Suppressor macrophage treated with lipopolysaccharide for 4 hours (primary cell): ENCODE measurements at places on chromosomes 11 and 22.

- no peak for DNase-seq
These were observed at the start of gene NXPE1 for GRCh38 chr11:114559425-114560310. NXPE1 (minus strand) TSS chr11:114559881; CDS start chr11:114551201, 8,680 bp downstream.

DNA sequence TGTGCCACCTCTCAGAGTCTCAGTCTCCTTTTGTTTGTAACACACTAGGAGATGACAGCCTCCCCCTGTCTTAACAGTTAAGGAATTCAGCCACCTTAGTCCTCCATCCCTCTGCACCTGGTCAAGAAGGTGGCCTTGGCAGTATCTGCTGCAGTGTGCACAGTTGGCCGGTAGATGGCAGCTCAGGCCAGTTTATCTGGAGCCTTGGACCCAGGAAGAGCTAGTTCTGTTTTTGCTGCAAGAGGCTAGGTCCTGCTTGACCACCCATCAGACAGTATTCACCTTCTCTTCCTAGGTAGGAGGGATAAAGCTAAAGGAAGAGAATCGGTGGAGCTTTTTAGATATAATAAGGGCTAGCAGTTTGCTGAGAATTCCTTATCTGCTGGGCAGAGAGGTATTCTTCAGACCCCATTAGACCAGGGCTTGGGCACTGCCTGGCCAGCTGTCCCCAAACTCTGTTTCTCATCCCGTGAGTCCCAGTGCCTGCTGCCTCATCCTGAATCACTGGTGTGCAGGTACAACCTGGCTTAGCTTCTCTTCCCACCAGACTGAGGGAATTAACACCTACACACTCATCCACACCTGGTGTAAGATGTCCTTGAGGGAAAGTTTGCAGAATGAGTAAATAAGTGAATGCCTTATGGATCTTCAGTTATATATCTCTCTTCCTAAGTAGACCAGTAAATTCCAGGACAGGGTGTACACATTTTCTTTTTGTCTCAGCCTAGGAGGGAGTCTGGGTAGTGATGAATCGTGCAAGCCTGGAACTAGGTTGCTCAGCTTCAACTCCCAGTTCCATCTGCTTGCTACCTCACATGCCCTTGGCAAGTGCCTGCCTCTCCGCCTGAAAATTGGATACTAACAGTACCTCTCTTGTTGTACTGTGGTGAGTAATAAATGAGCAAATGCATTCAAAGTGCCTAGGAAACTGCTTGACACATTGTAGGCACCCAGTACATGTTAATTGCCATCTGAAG lies 70.8 kb upstream of the NARS2 start:
- peak; percentile 71 for DNase-seq

DNA sequence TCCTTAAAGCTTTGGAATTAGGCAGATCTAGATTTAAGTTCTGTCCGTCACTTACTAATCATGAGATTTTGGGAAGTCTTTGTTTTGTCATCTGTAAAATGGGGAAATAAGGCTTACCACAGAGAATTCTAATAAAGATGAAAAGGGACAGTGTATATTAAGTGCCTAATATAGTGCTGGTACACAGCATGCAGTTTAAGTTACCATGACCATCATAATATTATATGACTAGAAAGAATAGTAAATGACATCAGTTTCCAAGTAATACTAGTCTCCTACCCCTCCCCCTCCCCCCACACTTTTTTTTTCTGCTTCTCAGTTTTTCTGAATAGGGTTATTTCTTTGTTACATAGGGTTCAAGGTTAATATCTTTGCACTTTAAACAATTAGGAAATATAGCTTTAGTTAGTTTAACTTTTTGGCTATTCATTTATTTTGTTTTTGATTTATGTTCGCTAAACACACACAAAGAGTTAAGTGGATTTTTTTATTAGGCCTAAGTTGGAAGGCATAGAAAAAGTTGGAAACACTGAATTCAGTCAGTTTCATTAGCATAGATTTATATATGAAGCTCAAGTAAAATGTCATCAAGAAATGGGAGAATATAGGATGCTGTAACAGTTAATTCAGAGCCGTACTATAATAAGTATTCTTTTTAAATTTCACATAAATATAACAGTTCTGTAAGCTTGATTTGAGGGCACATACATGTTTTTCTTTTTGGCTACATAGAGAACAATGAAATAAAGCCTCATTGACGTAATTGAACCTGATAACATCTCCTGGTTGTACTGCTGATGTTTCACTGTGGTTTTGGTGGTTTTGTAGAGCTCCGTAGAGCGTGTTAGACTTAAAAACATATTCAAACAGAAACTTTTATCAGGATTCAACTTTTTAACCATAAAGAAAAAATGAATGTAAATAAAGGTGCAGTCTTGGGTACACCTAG lies 121.2 kb downstream of the PDE3B start:
- DNase-seq, result peak; percentile 7

DNA sequence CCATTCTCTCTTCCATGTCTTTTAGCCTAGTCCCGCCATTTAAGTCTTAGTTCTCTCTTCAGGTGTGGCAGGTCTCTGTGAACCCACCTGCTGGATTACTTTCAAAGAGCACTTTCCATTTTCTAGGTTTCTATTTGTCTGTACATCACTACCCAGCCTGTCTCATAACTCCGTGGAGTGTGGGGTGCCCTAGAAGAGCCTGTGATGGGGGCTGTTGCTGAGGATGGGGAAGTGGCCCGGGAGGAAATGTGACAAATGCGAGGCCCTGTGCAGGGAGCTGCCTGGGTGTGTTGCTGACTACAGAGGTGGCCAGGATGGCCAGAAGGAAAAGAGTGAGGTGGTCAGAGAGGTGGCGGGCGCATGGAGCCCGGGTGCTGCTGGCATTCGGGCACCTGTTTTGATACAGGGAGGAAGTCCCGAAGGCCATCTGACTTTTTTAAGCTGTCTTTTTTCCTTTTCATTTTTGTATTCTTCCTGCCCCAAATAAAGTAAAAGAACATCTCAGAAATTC lies 10.7 kb downstream of the DGCR8 start:
- no peak for DNase-seq

DNA sequence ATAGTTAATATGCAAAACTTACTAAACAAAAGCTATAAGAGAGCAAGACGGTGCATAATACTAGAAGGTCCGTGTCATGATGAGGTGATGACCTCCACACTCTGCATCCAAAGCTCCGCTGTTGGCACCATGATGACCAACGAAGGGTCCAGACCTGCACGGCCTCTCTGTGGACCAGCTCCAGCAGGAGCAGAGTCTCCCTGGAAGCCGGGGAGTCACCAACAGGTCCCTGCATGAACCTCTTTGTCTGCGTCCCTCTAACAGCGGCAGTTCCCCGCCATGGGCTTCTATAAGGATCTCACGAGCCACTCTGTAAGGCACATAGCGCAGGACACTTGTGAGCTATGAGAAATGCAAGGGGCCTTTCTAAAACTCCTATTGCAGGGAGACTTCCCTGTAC lies 517.3 kb downstream of the BRD1 start:
- DNase-seq, result no peak

DNA sequence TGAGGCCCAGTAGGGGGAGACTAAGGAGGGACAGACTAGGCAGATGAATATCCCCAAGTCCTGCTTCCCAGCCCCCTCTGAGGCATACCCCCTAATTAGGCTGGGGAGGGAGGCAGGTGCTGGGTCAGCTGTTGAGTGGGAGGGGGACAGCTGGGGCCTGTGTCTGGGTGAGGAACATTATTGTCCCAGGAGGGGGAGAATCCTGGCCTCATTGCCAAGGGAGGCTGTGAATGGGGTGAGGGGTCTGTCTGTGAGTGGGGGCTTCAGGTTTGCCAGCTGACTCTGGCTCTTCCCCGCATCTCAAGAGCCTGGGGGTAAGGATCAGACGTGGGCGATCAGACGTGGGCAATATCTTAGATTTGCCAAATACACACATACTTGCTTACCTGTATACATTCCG lies 2.1 kb downstream of the INPPL1 start:
- no peak for DNase-seq

DNA sequence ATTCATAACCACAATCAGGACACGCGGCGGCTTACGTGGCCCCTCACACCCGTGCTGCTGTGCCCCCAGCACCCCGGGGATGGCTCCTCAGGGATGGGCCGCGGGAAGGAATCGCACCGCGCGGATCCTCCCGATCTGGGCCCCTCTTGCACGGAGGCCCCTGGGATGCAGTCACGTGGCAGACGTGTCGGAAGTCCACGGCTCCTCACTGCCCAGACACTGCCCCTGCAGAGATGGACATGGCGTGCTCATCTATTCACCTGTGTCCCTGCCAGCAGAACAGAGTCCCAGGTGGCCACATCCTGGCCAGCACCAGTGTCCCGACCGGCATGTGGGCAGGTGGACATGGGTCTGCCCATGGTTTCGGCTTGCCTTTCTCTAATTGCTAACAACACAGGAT lies 12.8 kb downstream of the MOB2 start:
- no peak for DNase-seq

DNA sequence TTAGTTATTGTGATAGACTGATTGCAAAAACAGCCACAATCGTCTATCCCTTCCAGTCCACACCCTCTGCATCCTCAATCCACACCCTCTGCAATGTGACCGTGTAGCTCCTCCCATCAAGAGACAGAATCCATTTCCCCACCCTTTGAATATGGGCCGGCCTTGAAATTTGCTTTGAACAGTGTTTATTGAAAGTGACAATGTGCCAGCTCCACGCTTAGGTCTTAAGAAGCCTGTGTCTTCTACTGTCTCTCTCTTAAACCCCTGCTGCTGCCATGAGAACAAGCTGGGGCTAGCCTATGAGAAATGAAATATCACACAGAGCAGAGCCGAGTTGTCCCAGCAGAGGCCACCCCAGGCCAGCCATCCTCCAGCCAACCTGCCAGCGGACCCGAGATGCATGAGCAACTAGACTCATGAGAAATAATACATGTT lies 22.3 kb upstream of the MICAL2 start:
- peak; percentile 19 for DNase-seq

DNA sequence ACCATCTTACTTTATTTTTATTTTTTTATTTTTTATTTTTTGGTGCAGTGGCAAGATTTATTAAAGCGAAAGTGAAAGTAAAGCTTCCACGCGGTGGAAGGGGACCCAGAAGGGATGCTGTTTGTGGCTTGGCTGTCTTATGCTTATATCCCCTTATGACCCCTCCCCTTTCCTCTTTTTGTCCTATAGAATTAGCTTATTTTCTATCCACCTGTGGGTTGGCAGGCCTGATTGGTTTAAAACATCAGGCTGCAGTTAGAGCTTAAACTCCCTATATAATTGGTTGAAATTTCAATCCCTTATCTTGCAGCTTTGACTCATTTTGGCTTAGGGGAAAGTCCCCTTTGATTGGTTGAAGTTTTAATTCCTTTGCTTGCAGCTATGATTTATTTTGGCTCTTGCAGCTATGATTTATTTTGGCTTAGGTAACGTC lies 50.5 kb downstream of the NNMT start:
- DNase-seq, result peak; percentile 20

GRCh38 chr11:12321217-12321937 lies 56.0 kb upstream of the PARVA start:
- DNase-seq, result no peak

GRCh38 chr11:129895126-129896041 lies at the start of gene NFRKB:
NFRKB (minus strand) TSS chr11:129895578; CDS start chr11:129892849, 2,729 bp downstream.
- DNase-seq, result peak; percentile 89

DNA sequence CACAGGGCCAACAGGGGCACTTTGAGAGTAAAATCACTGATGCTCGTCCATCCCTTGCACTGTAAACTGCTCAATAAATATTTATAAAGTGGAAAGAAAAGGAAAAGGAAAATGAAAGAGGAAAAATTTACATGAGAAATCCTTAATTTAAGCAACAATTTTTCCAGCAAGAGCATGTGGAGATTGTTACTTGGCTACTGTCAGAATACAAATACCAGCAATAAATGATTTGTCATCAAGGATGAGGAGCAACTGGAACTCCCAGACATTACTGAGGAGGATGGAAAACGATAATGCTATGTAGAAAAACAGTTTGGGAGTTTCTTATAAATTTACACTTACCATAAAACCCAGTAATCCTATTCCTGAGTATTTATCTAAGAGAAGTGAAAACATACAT lies 123.0 kb downstream of the SGSM3 start:
- peak; percentile 41 for DNase-seq

DNA sequence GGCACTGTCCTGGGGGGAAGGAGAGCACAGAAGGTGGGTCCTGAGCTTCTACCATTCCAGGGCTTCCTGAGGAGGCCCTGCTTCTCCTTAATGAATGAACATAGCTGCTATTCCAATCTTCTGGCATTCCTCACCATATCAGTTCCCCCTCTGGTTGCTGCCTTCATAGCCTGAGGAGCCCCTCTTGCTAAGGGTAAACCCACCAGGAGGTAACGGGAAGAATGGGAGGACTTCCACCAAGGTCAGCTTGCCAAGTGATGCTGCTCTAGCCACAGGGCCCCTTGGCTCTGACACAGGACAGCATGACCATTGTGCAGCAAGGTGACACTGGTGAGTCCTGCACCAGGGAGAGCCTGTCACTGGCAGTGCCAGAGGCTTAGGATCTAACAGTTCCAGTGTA lies 1022.5 kb downstream of the TBC1D22A start:
- no peak for DNase-seq

DNA sequence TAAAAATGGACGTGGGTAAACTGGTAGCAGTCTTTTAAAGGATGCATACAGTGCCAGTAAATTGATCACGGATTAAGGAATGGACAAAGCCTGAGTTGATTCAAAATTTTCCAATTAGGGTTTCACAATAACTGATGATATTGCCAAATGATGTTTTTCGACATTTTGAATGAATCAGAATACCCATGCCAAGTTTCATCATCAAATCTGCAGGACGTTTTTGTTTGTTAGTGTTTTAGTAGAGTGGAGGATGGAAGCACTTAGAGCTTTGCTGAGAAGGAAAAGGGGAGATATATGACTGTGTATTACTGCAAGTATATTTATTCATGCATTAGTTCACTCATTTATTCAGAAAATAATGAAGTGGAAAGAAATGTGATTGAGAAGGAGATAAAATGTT lies 78.3 kb downstream of the SLC17A6 start:
- DNase-seq, result no peak

GRCh38 chr11:47396049-47396320 lies 12.4 kb upstream of the SLC39A13 start:
- DNase-seq, result no peak

GRCh38 chr11:1125803-1126202 lies 31.9 kb upstream of the MUC5AC start:
- DNase-seq, result no peak

DNA sequence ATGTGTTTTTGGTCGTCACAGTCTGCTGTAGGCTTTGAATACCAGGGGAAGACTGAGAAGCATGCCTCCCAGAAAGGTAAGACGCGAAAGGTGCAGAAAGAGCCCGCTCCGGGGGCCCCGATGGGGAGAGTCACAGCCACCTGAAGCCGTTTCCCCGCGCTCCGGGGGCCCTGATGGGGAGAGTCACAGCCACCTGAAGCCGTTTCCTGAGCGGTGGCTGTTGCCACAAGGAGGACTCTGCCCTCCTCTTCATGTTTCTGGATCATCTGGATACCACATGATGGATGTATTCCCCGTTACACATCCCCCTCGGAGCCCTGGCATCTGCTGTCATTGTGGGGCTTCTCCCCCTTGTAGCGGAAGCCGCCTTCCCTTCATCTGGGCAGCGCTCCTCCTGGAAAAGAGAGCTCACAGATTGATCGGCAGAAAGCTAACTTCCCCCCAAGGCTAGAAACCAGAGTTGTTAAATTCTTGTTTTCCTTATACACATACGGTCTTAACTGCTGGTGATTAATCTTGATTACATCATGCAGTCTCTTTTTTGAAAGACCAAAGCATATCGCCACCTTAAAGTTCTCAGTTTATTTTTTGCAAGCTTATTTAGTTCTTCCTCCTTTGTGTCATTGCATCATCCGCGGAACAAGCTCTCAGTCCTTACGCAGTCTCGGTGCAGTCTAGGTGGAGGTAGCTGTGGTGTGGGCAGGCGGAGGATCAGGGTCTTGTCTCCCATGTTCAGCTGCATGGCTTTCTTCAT lies 17.5 kb downstream of the CTTN start:
- DNase-seq, result peak; percentile 70

GRCh38 chr11:109772892-109773291 lies 320.3 kb upstream of the ZC3H12C start:
- DNase-seq, result no peak
